HT1080 (cell line): ENCODE measurements at places on chromosomes 2 and 18. TPM values are rescaled to one million over a fixed set of nuclear protein-coding genes. Genes with fewer than 3 reads are reported as not detected.

MYCN gene
- not detected in 2 replicates for total RNA-seq

GAL3ST2 gene
- total RNA-seq: not detected in 2 replicates

HDLBP gene
- total RNA-seq: 424 and 497 TPM in 2 replicates

KATNAL2 gene
- not detected in 2 replicates for total RNA-seq

SLC19A3 gene
- not detected in 2 replicates for total RNA-seq

CXCR1 gene
- not detected in 2 replicates for total RNA-seq

RAB10 gene
- 100.0 and 126 TPM in 2 replicates for total RNA-seq

EPHA4 gene
- 3.8 and 4.2 TPM in 2 replicates for total RNA-seq

SPATA3 gene
- total RNA-seq: not detected in 2 replicates

LRRC30 gene
- total RNA-seq: not detected in 2 replicates

CRYGD gene
- total RNA-seq: not detected in 2 replicates

SRD5A2 gene
- total RNA-seq: not detected in 2 replicates

KCNG3 gene
- 1.3 and 1.5 TPM in 2 replicates for total RNA-seq

CTNNA2 gene
- total RNA-seq: not detected in 2 replicates

ERMN gene
- total RNA-seq: 0.03 and 0.06 TPM in 2 replicates

HOXD8 gene
- total RNA-seq: 8.9 and 9.5 TPM in 2 replicates
